Lower lobe of right lung (tissue), 2 donors: ENCODE measurements at places on chromosomes 7 and 10.

GRCh38 chr10:123848564-123849457, 42.8 kb downstream of the CPXM2 start:
- DNase-seq, result no peak

GRCh38 chr10:123778719-123779517, 112.7 kb downstream of the CPXM2 start:
- no peak for DNase-seq

DNA sequence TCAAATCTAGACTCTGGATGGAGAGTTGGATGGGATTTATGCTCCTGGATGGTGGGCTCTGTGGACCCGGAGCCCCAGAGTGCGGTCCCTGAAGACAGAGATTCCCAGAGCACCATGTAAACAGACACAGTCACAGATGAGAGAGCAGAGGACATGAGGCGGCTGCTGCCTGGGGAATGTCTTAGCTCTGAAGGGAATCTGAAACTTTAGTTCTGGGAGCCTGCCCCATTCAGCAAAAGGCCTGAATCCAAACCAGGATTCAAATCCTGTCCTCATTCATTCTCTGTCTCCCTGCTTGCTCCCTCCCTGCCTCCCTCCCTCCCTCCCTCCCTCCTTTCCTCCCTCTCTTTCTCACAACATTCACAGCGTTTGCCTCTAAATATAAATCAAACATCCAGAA, 49.5 kb upstream of the CALD1 start:
- DNase-seq, result no peak

DNA sequence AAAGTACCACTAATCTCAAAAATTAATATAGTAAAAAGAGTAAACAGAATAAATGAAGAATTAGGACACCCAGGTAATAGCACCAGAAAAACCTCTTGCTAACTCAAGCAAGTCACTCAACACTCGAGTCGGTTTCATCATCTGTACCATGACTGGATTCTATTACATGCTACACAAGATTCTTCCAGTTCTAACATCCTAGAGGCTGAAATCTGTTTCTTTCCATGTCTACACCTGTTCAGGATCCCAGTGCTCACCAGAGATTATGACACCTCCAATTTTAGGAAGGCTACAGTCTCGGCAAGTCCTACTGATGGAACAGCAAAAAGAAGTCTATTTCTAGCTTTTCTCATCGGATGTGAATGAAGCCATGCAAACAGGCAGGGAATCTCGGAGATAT, 95.3 kb upstream of the ANK3 start:
- DNase-seq, result no peak

DNA sequence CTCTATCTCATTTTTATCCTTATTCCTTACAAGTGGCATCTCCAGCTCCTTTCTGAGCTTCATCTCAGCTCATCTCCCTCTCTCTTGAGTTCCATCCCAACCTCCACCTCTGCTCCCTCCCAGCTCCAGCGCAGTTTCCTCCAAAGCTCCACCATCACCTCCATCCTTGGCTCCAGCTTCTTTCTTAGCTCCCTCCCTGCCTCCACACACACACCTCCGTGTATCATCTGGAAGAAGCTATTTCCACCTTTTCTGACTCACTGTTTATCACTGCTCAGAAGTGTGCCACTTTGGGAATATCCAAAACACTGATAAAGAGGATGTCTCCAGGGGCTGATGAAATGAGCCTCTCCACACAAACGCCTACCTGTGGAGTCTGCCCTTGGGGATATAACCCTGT, 481.4 kb downstream of the PTPRN2 start:
- DNase-seq, result no peak

DNA sequence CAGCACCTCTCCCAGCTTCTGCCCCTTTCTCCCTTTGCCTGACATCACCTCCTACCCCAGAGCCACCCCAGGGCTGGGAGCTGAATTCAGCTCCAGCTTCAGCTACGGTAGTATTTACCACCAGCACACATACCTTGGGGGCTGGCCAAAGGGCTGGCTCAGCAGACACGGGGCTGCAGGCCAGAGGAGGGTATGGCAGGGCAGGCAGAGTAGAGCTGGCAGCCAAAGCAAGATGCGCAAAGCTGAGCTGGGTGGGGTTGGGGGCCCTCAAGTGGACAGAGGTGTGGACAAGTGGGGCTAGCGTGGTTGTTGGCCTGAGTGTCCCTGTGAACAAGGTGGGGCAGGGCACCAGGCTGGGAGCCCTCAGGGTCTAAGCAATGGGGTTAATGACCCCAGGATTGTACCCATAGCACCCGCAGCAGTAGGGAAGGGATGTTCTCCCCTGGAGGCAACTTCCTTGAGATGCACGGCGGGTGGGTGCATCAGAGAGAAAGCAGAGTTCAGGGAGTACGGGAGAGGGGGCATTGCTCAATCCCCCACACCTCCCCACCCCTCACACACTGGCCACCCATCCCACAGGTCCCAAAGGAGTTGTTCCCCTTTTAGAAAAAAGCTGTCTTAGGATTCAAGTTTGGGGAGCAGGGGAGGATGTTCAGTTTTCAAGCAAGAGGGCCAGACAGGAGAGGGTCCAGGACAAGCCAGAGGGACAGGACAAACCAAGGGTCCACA, 8.0 kb downstream of the VSIR start:
- DNase-seq, result no peak

DNA sequence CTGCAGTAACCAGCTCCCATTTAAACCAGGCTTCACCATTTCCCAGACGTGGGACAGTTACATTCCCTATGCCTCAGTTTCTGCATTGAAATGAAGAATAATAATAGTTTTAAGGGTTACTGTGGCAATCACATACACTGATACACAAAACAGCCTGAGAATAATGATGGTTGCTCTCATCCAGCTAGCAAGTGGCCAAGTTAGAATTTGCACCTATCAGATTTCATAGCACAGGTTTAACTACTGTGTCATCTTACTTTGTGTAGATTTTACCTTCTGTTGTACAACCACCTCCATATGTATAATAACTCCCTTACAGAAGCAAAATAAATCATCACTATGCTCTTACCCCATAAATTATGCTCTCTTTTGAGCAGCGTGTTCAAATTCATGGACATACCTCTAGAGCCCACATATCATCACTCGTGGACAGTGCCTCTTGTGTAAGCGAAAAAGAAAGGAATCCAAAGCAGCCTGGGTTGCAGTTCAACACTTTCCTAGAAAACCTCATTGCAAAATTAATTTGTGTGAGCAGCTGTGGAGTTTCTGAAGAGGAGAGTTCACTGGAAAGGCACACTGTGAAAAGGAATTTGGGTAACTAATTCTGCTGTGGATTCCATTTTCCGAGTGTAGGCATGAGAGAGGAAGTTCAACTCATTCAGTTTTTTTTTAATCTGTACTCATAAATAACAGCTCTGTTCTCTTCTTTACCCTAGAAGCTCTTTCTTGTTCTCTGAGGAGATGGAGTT, 492.5 kb downstream of the ARL4A start:
- DNase-seq, result no peak

DNA sequence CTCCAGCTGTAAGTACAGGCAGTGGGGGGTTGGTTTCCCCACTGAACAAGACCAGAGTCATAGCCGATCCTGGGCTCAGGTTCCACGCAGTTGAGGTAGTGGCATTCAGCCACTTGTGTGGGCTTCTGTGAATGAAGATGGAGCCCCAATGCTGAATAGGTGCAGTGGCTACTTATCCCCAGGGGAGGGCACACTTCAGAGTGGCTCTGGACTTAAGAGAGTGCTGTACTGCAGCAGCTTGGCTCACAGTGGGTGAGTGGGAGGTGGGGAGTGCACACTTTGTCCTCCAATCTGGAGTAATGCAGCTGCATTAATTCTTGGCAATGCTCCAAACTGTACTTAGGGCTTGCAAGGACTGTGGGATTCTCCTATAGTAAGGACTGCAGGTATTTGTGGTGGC, 81.9 kb downstream of the BUB3 start:
- DNase-seq, result no peak
